ENCODE measurements at places on chromosomes 12 and 14. TPM values are rescaled to one million over a fixed set of nuclear protein-coding genes. Genes with fewer than 3 reads are reported as not detected.

DNA sequence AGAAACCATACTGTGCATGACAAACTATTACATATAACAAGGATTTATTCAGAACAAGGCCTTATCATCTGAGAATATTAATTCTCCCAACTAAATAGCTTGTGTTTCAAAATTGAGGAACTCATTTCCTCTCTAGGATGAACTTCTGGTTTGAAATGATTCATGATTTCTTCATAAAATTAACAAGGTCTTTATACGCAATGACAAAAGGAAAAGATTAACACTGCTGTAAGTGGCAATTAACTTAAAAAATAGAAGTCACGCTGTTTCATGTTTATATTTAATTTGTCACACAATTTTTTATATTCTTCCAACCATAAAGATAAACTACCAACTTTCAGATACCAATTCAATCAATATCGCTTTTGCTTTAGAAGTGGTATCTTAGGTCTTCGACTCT lies 80.8 kb downstream of the GRIP1 start:
- no peak for DNase-seq

- DNase-seq: no peak
Observed at GRCh38 chr12:47808574-47809365, 10.9 kb downstream of the HDAC7 start.

- no peak for DNase-seq
Observed at GRCh38 chr12:50639721-50640120, 124.2 kb upstream of the ATF1 start.

GRCh38 chr12:89390802-89391673 lies 38.7 kb upstream of the DUSP6 start:
- DNase-seq: no peak

- DNase-seq: no peak
Observed at GRCh38 chr12:63047146-63047545, 103.9 kb downstream of the AVPR1A start.

GRCh38 chr14:94547726-94548125 lies 13.5 kb upstream of the SERPINA4 start:
- DNase-seq: no peak

- no peak for DNase-seq
Observed at GRCh38 chr12:42846782-42847181, 257.2 kb upstream of the PRICKLE1 start.

DNA sequence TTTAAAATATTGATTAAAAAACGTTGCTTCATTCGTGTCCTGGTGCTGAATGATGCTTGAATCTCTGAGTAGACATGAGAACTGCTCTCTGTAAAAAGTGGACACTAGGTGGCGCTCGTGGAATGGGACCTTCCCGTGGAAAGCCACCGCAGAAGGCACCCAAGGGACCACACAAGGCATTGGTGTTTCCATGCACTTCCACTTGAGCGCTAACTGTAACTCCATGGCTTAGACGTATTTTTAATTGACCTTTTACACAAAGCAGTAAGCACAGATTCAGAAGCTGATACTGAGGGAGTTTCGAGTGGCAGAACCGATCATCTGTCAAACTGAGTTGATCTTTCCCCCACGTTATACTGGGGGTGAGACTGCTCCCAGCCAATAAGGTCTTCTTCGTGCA lies 135.3 kb downstream of the PRKCH start:
- DNase-seq: no peak

GRCh38 chr12:4027412-4027811 lies 154.2 kb upstream of the PARP11 start:
- no peak for DNase-seq

GRCh38 chr12:41424651-41425050 lies 236.5 kb downstream of the PDZRN4 start:
- DNase-seq: no peak

DNA sequence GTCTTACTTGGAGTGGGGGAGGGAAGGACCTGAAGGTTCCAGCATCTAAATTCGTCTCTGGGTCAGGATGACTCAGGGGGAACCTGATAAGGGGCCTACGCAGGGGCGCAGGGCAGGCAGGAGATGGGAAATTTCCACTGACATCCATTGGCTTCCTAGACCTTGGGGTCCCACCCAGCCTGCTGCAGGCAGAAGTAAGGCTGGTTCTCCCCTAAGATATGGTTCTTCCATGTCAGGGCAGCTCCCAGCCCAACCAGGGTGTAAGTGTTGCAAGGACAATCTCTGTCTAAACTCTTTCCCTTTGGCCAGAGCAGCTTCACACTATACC lies 2.1 kb upstream of the NDRG2 start:
- DNase-seq: no peak

- no peak for DNase-seq
Observed at GRCh38 chr12:114670291-114670980, 13.5 kb downstream of the TBX3 start.

DNA sequence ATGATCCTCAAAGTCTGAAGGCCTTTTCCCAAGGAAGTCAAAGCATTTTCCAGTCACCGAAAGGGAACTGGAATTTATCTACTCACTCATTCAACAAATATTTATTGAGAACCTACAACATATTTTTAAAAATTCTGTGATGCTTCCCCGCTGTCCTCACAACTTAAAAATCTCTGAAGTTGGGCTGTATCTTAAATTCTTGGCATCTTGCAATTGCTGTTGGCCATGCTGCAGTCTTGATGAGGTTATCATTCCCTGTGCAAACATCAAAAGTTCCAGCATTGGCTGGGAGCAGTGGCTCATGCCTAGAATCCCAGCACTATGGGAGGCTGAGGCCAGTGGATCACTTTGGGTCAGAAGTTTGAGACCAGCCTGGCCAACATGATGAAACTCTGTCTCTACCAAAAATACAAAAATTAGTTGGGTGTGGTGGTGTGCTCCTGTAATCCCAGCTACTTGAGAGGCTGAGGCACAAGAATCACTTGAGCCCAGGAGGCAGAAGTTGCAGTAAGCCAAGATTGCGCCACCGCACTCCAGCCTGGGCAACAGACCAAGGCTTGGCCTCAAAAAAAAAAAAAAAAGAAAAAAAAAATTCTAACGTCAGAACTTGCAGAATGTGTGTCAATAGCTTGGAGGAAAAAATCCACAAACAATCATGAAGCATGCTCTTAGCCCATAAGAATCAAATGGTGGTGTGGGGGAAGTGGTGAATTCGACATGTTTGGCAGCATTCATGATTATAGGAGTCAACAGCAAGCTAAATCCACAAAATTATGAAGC lies 34.9 kb downstream of the CCDC177 start:
- no peak for DNase-seq

DNA sequence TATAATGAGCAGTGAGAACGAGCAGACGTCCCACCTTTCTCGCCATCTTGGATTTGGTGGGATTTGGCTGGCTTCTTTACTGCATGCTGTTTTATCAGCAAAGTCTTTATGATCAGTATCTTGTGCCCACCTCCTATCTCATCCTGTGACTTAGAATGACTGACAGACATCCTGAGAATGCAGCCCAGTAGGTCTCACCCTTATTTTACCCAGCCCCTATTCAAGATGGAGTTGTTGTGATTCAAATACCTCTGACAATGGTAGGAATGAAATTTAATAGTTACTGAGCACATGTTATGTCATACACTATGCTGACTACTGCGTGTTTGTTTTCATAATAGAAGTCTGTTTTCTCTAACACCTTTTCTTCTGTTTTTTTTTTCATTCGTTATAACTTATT lies 1.9 kb downstream of the TMTC3 start:
- DNase-seq: no peak

GRCh38 chr12:86193931-86194330 lies 62.3 kb downstream of the MGAT4C start:
- no peak for DNase-seq

- no peak for DNase-seq
Observed at GRCh38 chr14:90785471-90785870, 30.8 kb downstream of the TTC7B start.

GRCh38 chr14:35257809-35258208 lies 34.4 kb upstream of the PSMA6 start:
- DNase-seq: no peak

DNA sequence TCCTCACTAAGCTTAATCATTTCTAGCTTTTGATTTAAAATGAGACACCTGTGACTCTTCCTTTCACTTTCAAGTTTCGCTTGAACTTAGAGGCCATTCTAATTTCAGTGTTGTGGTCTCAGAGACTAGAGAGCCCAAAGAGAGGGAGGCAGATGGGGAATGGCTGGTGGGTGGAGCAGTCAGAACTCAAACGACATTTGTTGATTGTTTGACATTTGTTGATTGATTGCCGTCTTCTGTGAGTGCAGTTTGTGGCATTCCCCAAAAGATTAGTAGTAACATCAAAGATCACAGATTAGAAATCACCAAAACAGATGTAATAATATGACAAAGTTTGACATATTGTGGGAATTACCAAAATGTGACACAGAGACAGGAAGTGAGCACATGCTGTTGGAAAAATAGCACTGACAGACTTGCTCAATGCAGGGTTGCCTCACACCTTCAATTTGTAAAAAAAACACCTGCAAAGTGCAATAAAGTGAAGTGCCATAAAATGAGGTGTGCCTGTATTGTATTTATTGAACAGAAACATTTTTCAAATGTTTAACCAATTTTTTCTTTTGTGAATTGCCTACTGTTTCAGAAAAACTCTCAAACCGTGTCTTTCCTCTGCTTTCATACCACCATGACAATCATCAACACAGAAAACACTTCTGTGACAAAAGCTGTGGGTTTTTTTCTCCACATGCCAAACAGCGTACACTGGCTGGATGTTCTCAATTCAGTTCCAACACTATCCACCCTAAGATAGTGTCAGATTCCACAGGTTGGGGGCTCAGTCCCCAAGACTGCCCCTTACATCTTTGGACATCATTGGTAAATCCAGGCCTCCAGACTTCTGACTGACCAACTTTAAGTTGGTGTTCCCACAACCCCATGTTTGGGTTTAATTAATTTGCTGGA lies 376.3 kb upstream of the RGS6 start:
- no peak for DNase-seq

The ANKRD9 gene
- 37.0 TPM for total RNA-seq

The SLCO1B1 gene
- total RNA-seq: not detected

The PLCZ1 gene
- total RNA-seq: not detected

The DAO gene
- total RNA-seq: not detected

The YEATS4 gene
- 32.5 TPM for total RNA-seq
